ENCODE measurements at places on chromosomes 12 and 14.

DNA sequence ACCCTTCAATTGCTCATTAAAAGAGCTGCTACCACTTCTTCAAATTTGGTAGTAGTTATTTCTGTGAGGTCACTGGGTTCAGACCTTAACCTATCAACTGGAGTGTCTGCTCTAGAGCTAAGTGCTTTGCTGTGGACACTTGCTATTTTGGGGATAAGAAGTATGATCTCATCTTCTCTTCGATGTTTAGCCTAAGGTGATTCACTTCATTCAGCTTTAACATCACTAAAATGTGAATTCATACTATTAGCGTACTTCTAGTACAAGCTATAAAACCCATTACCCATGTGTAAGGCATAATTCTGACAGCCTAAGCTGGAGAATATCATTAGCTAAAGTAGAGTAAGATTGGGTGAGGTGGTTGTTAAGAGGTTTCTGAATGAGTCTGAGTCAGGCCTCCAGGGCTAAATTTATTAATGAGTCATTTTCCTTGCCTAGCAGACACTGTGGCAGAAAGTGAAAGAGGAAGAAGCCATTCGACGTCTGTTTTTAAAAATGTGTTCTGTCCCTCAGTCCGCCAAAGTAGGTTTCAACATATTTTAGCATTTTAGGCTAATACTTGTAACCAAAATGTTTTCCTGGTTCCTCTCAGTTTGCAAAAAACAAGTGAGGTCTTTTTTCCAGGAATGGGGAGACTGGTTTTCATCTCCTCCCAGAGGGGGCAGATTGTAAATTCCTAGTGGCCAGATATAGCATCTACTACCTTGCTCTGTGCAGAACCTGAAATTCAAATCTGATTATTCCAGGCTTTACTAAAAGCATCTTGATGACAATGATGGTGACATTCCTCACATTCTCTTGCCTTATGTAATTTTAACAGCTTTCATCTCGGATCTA is 103.6 kb downstream of the SSPN start:
- DNase-seq: no peak

GRCh38 chr14:33592297-33592696 is 358.6 kb downstream of the EGLN3 start:
- DNase-seq: no peak

GRCh38 chr12:2372735-2373134 is 319.9 kb downstream of the CACNA1C start:
- no peak for DNase-seq

DNA sequence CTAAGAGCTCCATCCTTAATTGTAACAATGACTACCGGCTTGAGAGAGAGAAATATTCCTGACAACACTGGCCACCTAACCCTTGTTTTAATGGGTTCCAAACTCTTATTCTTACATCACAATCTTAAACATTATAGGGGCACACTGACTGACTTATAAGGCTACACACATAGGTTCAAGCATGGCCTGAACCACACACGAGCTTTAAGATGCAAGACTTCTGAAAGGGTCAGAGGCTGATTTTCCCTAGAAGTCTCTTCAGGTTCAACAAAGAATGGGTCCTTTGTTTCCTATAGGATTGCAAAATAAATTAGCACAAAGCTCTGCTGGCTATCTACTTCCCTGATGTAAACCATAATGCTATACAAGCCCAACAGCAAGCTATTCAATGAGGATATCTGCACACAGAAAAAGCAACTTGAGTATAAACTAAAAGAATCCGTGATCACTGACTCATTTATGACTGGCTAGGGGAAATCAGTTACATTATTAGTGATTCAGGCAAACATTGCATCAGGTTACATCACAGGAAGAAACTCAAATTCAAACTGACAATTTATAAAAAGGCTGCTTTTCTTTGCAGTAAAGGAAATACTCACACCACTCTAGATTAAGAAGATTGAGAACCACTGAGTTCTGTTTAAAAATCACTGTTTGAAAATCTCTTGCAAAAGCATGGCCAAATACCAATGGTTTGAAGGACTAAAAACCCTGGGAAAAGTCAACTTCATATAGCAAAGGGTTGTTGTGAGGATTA is 8.5 kb downstream of the BTG1 start:
- DNase-seq: no peak

DNA sequence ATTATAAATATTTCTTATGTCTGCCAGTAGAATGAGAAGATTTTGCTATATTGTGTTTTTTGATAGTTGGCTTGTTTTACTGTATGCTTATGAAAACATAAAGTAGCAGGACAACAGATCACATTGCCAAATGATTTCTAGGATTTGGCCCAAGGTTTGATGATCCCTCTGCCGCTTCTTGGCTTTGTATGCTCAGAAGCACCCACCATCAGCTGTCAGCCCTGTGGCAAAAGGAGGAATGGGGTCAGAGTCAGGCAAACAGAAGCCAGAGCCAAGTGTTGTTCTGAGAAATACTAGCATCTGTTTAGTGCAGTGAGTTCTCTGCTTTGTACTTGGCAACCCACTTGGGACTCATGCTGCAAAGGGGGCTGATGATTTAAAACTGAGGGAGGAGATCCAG is 152.2 kb downstream of the PDE3A start:
- DNase-seq: no peak

DNA sequence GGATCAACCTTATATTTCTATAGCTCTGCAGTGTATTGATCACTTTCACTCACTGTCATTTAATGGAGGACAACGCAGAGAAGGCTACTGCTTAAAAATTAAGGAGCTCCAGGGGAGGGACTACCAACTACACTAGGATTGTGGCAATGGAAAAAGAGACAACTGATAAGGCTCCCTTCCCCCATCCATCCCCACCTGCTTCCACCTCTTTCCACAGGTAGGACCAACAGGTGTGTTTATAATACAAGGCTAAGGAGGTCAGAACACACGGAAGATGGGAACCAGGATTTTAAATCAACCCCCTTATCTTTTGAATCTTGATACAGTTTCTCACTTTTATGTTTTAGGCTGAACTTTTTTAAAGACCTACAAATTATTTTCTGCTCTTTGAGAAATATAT is 90.8 kb downstream of the STAB2 start:
- no peak for DNase-seq

DNA sequence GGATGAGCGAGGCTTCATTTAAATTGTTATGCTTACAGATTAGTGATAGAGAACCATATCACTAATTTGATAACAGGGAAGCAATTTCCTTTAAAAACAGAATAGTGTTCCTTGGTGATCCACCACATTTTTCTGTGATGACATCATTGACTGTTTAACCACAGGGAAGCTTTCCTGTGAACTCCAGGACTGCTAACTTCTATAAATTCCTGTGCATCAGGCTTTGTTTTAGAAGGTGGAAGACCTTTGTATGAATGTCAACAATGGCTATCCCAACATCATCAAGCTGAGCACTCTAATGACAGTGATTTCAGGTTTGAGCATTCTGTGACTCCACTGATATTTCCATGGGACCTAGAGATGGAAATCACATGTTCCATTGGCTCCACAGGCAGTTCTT is 177.1 kb downstream of the RMST start:
- DNase-seq: no peak

Measured in stimulated activated CD4-positive, alpha-beta T cell treated with anti-CD3 and anti-CD28 coated beads, Interleukin-2, amount 100 ng/mL, for 4 hours (primary cell).